C1 segment of cervical spinal cord (tissue), 14 donors: ENCODE measurements at places on chromosomes 7 and 10.

DNA sequence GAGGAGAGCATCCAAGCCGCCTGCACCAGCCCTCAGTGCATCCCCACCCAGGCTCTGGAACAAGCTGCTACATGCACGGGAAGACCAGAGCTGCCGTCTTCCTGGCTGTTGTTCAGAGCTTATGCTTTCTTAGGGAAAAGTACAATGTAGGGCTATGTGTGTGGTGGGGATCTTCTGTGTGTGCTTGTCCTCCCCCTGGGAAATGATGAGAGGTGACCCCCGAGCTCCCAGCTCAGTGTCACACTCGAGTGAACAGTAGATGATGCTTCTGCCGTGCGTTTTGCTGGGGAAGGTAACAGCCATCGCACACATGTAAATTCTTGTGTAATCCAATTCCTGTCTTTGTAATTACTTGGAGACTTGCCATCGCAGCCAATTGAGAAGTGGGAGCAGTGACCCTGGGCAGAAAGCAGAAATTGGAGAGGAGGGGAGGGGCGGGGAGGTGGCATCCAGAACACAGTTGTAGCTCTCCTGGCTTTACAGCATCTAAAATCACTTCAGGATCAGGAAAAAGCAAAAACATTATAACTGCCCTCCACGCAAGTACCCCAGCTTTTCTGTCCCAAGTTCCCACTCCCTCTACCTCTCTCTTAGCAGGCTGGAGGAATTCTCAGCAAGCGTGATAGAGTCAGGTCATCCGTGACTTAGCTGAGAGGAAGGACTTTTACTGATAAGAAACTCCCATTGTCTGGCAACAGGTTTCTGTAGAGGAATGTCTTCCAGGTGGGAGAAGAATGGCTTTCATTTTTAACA, 149.6 kb downstream of the TCF7L2 start:
- DNase-seq: no peak

DNA sequence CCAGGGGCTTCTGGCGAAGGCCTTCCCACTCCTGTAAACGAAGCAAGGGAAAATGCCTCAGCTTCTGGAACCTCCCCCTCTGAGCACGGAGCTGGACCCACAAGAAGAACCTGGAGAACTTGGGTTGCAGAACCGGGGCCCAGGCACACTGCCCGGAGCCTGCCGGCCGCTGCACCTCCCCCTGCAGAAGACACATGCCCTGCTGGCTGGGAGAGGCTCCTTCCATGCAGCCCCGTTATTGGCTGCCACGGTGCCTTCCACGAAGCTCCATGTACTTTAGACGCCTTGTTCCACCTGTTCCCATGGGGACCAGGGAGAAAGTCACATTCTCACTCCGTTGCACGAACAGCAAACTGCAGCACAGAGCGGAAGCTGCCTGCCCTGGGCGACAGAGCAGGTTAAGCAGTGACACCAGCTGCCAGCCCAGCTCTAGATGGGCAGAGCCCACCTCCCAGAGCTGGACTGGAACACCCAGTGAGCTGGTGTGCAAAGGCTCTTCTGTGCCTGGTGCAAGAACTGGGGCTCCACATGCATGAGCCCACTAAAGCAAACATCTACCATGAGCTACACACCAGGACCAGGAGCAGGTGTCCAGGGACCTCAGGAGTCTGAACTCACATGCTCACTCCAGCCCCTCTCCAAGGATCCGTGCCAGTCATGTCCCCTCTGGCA, 70.1 kb downstream of the TNS3 start:
- DNase-seq: no peak

GRCh38 chr10:36349445-36350078, 707.5 kb upstream of the FZD8 start:
- DNase-seq: no peak

DNA sequence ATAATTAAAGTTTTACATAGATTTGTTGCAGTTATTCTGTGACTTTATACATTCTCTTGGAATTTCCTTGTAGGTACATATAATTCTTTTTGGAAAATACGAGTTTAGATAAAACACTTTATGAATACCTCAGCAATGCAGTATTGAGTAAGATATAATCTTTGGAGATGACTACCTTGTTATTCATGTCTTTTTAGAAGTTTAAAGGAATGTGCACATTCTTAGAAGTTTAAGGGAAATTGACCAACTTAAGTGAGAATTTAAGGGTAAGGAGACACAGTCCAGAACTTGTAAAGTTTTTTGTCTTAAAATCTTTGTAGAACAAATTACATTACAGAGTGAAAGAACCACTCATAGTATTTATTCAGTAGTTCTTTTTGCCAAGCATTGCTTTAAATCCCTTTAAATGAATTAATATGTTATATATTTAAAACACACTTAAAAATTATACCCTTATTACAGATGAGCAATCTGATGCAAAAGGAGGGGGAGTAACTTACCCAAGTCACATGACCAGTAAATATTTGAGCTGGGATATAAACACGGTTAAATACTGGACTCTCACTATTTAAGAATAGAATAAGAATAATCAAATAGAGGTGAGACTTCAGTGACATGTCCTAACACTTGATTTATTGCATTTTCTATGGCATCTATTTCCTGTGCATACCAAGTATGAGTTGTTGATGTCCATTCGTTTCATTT, 139.5 kb upstream of the FERD3L start:
- no peak for DNase-seq

DNA sequence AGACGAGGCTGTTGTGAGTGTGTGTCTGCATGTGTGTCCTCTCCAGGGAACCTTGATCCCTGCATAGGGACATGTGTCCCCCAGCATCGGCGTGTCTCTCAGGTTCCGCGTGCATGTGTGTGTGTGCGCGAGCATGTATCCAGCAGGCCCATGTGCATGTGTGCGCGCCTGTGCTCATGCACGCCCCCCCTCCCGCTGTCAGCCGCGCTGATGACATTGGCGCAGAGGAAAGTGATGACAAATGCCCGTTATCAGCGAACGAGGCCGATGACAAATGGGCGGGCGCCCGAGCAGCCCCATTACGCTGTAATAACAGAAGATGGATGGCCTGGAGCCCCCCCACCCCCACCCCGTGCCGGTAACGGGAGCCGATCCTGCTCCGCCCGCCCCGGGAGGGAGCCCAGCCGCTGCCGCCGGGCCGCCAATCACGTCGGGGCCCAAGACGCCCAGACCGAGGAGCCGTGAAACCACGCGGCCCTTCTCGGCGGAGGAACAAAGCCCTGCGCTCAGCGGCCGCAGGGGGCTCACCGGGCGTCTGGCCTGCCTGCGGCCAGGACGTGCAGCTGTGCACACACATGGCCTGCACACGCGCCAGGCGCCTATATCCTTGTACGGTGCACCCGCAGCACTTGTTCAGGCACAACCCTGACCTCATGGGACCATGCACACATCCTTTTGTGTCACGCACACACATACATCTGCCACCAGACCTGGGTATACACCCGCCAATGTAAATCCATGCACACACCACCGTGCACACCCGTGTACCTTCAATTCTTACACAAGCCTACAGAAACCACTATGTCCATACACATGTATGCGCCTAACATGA, 21.5 kb downstream of the POLL start:
- no peak for DNase-seq

GRCh38 chr10:86601956-86602602, 52.3 kb upstream of the OPN4 start:
- DNase-seq: no peak

GRCh38 chr10:78685466-78686103, 383.2 kb upstream of the ZMIZ1 start:
- DNase-seq: no peak

- DNase-seq: no peak
Measured at GRCh38 chr7:16644636-16645592, 640 bp downstream of the ANKMY2 start.

DNA sequence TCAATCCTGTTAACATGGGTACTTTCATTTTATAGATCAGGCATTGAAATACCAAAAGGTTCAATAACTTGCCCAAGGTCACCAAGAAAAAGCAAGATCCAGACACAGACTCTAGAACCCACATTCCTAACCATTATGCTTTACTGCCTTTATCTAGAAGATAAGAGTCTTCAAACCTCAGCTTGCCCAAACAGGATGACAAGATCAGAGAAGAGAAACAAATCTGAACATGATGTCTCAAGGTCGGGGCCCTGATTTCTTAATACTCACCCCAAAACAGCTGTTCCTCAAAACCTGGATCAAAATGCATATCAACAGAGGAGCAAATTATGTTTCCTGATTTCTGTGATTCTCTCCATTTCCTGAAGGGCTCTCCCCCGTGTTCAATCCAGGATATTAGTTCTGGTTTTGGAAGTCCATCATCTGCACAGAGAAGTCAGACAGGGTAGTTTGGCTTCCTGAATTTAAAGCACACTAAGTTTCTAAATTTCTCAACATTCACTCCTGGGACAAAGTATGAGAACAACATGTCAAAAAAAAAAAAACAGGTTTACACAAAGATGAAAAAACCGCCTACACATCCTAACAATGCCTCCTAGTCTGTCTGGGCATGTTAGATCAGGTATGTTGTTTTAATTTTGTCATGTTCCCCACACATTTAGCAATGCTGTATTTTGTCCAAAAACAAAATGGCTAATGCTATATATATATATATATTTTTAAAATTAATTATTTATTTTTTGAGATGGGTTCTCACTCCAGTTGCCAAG, 16.2 kb downstream of the ZNF786 start:
- DNase-seq: no peak

DNA sequence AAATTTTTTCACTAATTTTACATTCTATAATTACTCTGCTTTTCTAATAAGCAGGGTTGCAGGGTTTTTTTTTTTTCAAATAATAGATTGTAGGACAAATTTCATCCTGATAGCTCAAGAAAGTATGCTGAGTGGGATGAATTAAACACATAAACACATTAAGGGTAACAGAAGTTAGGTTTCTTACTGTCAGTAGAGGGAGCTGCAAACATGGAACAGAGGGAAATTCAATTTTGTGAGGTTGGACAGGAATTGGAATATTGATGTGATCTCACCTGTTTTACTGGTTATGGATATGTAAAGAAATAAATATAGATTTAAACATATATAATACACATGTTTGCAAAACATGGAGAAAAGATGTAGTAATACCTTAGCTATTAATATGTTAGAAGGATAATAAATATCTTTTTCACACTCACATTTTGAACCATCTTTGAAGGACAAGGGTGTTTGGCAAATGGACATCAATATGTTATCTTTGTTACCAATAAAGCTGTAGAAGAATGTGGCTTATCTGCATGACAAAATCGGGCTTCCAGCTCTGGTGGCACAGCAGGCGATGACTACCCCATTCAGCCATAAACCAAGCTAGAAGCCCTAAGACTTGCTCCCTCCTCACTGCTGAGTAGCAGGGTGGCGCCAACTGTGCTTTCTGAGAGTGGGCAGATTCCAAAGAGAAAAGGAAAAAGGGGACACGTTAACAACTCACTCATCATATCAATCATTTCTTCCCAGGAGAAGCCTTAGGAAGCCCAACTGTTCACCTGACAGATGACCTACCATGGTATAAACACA, 1257.4 kb downstream of the GATA3 start:
- DNase-seq: no peak

DNA sequence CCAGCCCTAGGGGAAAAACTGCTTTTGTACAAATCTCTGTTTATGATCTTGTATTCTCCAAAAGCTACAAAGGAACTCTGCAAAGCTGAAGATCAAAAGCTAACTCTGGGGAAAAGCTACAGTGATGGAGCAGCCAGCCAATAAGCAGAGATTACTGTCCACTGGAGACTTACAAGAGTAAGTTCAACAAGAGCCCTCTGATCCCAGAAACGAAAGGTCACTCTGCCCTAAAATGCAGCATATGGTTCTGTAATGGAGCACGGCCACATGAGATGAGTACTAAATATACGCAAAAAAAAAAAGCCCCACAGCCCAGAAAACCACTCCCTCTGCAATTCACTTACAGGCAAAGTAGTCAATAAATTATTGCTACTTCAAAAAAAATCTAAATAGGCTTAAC, 60.1 kb downstream of the ERCC6 start:
- DNase-seq: no peak

DNA sequence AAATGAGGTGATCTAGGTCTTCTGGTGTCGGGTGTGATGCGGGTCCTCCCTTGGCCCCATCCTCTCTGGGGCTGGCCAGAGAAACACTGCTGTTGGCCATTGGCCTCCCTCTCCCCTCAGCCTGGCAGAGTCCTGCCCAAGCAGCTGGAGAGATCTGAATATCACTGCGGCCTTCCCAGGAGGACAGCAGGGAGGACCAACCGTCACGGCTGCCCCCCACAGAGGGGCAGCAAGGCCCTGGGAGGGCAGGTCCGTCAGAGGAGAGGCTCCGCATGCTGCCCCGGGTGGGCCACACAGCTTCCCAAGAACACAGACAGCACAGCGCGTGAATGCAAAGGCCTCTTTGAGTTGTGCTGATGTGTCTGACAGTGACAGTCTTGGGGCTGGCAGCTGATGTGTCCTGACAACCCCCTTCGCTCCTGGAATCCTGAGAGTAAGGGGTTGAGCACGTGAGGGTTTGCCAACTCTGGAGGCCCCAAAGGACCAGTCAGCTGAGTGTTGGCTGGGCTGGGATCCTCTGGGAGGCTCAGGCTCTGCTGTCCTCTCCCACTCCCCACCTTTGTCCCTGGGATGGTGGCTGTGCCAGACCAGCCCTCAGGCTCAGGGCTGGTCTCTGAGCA, 132.5 kb upstream of the UNC5B start:
- no peak for DNase-seq

GRCh38 chr10:129745186-129745750, 218.8 kb downstream of the EBF3 start:
- DNase-seq: no peak

DNA sequence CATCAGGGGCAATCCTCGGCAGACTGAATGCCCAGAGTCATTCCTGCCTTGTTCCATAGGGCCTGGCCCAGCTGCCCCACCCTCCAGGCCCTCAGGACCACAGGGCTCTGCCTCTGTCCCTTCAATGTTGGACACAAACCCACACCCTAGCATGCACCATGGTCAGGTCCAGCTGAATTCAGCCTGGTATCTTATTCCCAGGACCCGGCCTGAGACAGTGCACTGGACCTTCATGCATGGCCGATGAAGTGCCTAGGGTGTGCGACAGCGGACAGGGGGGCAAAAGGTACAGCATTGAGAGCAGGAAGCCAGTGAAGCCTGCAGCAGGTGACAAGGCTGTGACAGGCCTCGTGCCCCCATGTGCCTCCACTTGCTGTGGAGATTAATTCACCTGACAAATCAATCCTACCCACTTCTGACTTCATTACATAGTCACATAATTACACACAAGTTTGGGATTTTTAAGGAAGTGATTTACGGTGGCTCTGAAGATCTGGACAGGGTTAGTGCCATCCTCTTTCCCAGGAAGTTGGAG, 261.9 kb downstream of the GRID1 start:
- DNase-seq: no peak
